ENCODE measurements at places on chromosomes 2 and 18.

GRCh38 chr2:63301481-63301880, 250.9 kb downstream of the OTX1 start:
- no peak for DNase-seq

DNA sequence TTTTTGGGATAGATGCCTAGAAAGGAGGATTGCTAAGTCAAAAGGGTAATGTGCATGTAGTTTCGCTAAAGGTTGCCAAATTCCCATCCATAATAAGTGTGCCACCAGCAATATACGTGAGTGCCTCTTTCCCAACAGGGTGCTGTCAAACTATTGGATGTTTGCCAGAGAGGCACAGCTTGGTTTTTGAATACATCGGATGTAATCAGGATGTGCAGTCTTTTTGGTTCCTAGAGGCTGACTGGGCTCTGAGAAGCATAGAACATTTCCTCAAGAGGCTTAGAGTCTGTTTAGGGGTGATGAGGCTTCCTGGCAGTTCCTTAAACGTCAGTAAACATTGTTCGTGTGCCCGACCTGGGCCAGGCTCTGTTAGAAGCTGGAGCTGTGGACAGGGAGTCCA, 28.0 kb downstream of the AGAP1 start:
- DNase-seq, result no peak

- no peak for DNase-seq
These were observed 84.2 kb downstream of the IRS1 start for GRCh38 chr2:226715347-226715990.

GRCh38 chr18:470661-471501, 29.6 kb downstream of the COLEC12 start:
- DNase-seq, result no peak

Data from midbrain (tissue), 1 donor.